Stimulated activated CD8-positive, alpha-beta memory T cell treated with anti-CD3 and anti-CD28 coated beads, Interleukin-12 subunit alpha, Interleukin-12 subunit beta, amount 100 ng/mL, for 1 hour (primary cell): ENCODE measurements at places on chromosomes 16 and 17.

DNA sequence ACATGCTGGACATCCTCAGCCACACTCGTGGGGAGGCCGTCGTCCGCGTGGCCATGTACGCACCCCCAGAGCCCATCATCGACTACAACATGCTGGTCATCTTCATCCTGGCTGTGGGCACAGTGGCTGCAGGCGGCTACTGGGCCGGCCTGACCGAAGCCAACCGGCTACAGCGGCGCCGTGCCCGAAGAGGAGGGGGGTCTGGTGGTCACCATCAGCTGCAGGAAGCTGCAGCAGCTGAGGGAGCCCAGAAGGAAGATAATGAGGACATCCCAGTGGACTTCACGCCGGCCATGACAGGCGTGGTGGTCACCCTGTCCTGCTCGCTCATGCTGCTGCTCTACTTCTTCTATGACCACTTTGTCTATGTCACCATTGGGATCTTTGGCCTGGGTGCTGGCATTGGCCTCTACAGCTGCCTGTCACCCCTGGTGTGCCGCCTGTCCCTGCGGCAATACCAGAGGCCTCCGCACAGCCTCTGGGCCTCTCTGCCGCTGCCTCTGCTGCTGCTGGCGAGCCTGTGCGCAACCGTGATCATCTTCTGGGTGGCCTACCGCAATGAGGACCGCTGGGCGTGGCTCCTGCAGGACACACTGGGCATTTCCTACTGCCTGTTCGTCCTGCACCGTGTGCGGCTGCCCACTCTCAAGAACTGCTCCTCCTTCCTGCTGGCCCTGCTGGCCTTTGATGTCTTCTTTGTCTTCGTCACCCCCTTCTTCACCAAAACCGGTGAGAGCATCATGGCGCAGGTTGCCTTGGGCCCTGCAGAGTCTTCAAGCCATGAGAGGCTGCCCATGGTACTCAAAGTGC lies 900 bp downstream of the SPPL2C start:
- DNase-seq: no peak

- DNase-seq: no peak
Measured at GRCh38 chr17:73430848-73431247, 119.0 kb upstream of the CDC42EP4 start.

DNA sequence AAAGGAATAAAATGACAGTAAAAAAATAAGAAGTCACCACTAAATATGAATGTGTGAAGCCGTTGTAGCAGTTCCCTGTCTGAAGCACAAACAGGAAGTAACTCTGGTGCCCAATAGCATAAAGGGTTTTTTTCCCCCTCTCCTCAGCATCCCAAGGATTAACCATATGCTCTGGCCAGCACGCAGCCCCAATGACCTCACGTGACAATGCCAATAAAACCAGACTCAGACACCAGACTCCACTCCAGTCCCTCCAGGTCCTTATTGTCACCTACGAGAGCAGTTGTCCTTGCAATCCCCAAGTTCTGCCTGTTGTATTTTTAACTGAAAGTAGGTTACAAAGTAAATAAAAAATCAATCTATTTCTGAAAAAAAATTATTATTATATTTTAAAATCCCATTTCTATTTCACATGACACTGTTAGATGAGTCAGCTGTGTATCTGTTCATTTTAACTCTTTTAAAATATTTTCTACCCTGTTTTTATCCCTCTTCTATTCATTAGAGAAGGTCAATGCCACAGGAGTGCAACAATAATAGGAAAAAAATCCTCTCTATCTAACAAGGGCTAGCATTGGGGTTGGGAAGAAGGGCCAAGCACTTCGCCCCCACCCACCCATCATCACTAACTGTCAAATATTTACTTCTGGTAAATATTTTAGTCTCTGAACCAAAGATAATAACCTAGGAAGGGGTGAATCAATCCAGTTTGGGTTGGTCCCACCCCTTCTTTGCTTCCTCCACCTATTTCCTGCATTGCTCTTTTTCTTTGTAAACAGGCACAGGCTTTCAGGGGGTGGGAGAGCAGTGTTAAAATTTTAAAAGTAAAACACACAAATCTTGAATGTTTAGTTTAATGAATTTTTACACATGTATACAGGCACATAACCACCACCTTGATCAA lies 6.6 kb downstream of the PRAC1 start:
- DNase-seq: no peak

GRCh38 chr16:22315979-22316378 lies 18.8 kb downstream of the POLR3E start:
- no peak for DNase-seq

DNA sequence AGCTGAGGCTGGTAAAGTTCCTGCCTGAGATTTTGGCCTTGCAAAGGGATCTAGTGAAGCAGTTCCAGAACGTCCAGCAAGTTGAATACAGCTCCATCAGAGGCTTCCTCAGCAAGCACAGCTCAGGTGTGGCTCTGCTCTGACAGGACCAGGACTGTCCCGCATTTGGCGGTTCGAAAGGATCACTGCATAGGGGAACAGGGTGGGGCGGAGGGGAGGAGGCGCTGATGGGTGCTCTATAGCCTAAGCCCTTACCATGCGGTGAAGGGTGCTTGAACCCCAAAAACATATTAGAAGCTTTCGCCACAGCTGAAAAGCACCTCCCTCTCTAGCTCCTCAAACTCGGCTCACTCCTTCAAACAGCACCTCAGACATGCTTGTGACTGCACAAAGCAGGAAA lies 29.9 kb upstream of the ENDOV start:
- no peak for DNase-seq

- DNase-seq: no peak
Measured at GRCh38 chr16:22278441-22279230, 18.6 kb upstream of the POLR3E start.

- no peak for DNase-seq
Measured at GRCh38 chr16:79042886-79043285, 557.7 kb downstream of the MAF start.

DNA sequence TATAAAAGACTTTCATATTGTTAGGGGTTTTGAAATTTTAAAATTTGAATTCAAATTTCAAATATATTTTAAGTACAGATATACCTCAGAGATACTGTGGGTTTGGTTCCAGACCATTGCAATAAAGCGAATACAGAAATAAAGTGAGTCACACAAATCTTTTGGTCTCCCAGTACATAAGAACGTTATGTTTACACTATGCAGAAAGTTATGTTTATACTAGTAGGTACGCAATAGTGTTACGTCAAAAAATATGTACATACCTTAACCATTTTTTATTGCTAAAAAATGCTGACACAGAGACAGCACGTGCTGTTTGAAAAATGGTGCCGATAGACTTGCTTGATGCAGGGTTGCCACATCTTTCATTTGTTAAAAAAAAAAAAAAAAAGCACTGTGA lies 19.7 kb downstream of the NUP88 start:
- no peak for DNase-seq

DNA sequence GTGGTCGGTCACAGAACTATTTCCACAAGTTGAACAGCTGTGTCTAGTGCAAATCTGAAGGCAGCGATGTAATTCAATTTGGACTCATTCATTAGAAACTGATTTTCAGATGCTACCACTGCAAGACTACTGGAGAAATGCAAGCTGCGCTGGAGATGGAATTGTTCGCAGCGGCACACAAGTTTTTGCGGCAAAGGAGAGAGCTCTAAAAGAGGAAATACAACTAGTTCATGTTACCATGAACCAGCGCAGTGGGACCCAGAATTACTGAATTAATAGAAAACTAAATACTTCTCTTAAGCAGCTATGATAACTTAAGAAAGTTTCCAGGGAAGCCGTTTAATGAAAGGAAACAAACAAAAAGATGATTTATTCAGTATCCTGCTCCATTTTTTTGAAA lies 1.9 kb downstream of the CREBBP start:
- DNase-seq: no peak

GRCh38 chr16:22357635-22357971 lies 16.8 kb downstream of the CDR2 start:
- no peak for DNase-seq

- no peak for DNase-seq
Measured at GRCh38 chr17:68133346-68134045, 98.0 kb downstream of the KPNA2 start.
